ENCODE measurements at places on chromosomes 11 and 22.
A peak's percentile ranks its signal among the peaks of the same experiment; 100 is the strongest.

- DNase-seq, result no peak
Observed at GRCh38 chr11:63845911-63846310, 7.0 kb downstream of the MARK2 start.

DNA sequence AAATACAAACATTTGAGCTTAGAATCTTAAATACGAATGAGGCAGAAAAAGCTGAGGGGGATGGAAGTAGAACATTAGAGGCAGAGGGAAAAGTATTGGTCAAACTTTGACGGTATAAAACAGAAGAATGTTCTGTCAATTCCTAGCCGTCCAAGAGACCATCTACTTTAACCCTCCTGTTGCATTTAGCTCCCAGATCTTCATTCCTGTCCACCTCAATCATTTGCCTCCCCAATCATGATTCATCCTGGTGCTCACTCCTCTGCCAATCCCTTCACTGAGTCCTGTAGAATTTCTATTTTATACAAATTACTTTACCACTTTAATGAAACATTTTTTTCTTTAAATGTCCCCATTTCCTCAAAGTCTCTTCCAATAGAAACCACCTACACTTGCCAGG lies 28.2 kb downstream of the C2CD3 start:
- DNase-seq, result no peak

DNA sequence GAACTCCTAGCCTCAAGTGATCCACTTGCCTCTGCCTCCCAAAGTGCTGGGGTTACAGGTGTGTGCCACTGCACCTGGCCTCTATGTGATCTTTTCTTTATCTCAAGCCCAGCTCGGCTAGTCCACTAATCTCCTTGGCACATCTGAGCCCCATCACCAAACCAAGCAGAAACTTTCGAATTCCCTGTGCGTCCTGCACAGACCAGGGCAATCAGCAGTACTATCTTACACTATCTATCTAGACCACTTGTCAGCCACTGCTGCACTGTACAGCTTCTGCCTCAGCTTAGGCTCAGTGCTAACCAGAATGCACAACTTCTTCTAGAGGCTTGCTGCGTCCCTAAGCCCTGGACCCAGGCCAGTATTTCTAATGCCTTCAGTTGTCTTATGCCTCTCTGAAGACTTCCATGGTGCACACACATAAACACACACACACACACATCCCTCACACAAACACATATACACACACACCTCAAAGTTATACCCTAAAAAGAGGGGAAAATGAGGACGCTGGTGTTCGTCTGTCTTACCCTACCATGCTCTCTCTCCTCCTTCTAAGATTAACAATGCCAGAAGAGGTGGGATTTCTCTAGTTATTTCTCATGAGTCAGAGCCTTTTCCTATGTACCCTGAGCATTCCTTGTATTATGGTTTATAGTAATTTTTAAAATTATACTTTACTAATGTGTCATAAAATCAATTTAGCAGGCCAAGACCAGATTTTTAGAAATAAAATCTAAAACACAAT lies 59.3 kb upstream of the FAM181B start:
- DNase-seq, result no peak

DNA sequence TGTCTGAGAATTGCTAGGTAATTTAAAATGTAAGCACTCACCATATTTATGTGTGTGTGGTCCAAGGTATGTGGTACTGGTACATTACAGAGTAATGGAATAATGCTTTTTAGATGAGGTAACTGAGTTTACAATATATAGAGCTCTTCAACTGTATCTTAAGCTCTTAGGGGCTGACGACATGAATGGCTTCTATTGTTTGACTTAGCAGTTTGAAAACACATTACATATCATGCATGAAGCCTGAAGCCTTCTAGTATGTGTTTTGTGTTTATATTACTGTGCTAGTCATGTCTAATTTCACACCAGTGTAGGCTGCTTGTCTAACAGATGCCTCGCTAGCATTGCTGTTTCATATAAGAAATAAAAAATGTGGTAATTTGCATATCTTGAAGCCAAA lies 37.2 kb downstream of the GAS2 start:
- no peak for DNase-seq

DNA sequence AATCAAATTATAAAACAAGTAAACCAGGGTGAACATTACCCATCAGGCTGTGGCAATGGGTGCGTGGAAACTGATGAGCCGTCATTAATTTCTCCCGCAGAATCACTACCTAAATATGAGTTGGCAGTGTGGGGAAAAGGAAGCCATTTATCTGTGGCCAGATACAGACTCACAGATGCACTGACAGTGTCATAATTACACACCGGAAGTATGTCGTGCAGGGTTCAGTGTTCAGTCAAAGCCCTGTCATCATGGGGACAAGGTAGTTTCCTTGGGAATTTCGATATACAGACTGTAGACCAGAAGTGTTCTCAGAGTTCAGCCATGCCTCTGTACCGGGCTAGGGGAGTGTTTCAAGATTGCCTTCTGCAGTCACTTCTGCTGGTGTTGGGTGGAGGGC lies 119.2 kb upstream of the SEZ6L start:
- no peak for DNase-seq

- no peak for DNase-seq
Observed at GRCh38 chr11:58497951-58498350, 10.0 kb downstream of the OR5B21 start.

GRCh38 chr11:2928605-2929530 lies at the start of gene PHLDA2:
Gene PHLDA2, minus strand, starts transcription at chr11:2929420. Its CDS starts 56 bp downstream, at chr11:2929364.
- DNase-seq, result peak; percentile 31
